ENCODE measurements at places on chromosomes 7 and 10.

- DNase-seq, result no peak
Observed at GRCh38 chr10:12221323-12222298, 25.6 kb downstream of the CDC123 start.

GRCh38 chr10:106424981-106425380 lies 739.5 kb downstream of the SORCS1 start:
- DNase-seq, result no peak

DNA sequence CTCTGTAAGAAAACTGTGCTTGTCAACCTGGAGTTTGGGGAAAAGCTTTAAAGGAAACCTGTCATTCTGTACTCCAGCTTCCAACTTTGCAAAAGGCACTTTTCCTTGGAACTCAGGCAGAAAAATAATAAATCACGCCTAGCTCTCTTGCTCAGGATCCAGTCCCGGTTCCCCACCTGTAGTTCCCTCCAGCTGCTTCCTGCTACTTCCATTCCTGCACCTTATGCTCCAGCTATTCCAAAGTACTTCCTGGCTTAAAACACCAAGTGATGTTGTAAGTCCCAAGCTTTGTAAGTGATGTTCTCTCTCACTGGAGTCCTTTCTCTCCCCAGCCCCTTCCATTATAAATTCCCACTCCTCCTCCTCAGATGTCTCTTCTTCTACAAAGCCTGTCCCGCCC lies 98.6 kb downstream of the GRM8 start:
- no peak for DNase-seq

DNA sequence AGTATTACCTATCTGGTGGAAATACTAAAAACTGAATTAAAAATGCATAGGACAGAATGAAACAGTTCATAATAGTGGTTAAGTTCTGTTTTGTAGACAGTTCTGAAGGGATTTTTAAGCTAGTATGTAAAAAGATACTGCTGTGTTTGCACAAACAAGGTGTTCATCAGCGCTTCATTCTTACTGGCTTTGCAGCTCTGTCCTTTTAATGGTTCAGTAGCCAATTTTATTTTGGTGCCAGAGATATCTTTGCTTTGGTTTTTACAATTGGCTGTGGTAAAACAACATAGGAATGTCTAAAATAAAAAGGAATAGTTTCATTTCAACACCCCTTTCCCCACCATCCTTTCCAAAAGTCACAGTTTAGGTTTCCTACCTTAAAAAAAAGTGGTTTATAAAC lies 33.0 kb downstream of the STAM start:
- no peak for DNase-seq

DNA sequence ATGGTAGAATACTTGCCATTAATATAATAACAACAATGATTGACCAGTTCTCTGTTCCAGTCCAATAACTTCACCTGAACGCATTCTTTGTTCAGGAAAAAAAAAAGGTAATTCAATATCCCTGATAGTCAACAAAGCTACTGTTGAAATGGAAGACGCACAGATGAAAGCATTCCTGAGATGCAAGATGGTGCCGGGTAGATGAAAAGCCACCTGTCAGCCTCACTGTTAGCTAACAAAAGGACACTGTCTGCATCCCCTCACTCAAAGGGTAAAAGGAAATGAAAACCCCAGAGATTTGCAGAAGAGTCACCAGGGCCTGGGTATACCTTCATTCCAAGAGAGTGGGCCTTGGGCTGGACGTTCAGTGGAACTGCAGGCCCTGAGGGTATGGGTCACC lies 357.4 kb downstream of the PLXNA4 start:
- DNase-seq, result no peak
